ENCODE measurements at places on chromosomes 2 and 18.

DNA sequence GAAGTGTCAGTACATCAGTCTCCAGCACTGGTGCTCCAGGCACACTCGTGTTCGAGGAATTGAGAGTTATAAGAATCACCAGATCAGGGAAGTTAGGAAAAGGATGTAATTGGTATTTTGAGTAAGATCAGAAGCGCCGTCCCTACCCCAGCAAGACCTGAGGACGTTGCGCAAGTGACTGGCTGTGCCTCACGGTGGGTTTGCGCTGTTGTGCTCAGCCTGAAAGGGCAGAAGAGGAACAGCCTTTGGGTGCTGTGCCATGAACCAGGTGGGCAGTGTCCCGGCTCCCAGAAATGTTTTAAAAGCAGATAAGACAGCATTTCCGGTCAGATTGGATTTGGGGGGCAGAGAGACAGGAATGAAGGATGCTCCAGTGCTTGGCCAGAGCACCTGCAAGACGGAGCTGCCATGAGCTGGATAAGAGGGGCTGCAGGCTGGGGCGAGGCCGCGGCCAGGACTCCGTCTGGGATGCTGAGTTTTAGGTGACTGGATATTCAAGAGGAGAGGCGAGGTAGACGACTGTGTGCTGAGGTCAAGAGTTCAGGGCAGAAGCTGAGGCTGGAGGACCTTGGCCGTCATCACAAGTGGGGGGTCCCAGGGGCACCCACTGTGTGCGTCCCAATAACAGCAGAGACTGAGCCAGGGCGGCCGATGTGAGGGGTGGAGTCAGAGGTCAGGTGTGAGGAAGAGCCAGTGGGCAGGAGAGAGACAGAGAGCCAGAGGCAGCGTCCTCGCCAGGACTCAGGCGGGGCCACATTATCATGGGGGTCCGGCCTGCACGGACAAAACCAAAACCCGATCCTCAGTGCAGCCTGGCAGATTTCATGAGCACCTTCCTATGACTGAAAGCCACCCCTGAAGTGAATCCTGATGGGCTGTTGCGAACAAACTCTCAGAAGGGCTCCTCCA, 77.7 kb upstream of the ALKAL2 start:
- DNase-seq, result no peak

- no peak for DNase-seq
Observed at GRCh38 chr18:58005011-58005410, 39.0 kb upstream of the NEDD4L start.

DNA sequence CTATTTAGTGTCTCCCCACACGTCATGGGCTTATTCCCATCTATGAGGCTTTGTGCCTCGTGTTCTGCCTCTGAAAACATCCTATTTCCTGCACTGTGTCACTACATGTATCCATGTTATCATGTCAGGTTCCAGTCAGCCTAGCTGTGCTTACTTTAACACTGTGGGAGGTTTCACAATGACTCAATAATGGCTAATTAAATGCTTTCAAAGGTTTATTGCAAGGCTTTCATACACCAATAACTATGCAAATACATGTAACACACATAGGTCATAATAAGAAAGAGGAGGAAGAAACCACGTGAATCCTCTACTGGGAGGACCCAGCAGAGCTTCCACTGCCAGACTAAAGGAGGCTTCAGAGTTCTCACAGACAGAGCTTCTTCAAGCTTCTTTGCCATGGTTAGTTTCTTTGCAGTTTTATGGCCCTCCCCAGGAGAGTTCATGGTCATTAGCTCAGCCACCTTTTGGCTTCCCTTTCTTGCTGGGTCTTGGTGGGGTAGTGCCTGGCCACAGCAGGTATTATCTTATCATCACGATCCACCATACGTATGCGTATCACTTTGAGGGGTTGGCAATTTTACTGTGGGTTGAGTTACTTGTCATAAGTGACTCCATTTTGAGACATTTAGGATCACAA, 5.1 kb upstream of the COLEC12 start:
- DNase-seq, result no peak

- DNase-seq, result no peak
Observed at GRCh38 chr18:44788334-44788733, 107.6 kb downstream of the SETBP1 start.

DNA sequence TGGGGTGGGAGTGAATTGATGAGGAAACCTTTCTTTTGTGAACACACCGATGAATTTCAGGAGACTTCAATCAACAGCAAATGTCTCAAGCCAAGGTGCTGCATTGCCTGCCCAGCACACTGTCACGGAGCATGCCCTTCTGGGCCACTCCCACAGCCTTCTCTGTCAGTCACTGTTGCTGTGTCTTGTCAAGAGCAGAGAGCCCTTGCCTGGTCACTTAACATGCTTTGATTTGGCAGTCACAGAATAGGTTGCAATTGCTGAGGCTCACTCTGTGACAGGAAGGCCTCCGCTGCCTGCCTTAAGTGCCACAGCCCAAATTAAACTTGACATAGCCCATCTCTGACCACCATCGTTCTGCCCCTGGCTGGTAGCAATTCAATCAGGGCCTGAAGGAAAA, 225.4 kb downstream of the PID1 start:
- no peak for DNase-seq

- no peak for DNase-seq
Observed at GRCh38 chr2:166673986-166674385, 179.9 kb upstream of the SCN7A start.

- DNase-seq, result no peak
Observed at GRCh38 chr18:41955688-41956087, 654 bp downstream of the PIK3C3 start.

- DNase-seq, result no peak
Observed at GRCh38 chr2:221434142-221434541, 138.0 kb downstream of the EPHA4 start.

DNA sequence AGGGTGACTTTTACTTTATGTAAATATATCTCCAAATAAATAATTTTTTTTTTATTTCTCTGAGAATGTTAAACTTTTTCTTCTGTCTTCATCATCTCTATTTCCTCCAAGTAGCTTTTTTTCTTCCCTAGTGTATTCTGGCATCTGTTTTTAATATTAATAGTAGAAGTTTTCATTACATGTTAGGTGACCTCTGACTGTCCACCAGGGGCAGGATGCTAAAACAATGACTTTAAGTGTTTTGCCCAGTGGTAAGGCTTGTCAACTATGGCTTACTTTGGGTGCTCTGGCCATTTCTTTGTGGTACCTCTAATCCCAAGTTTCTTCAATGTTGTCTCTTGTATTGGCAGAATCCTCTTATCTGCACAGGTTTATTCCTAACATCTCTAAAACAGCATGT, 127.1 kb downstream of the SRBD1 start:
- no peak for DNase-seq

GRCh38 chr2:176599796-176600485, 330.7 kb downstream of the MTX2 start:
- DNase-seq, result no peak

GRCh38 chr2:239355724-239356123, 45.1 kb downstream of the HDAC4 start:
- DNase-seq, result no peak

DNA sequence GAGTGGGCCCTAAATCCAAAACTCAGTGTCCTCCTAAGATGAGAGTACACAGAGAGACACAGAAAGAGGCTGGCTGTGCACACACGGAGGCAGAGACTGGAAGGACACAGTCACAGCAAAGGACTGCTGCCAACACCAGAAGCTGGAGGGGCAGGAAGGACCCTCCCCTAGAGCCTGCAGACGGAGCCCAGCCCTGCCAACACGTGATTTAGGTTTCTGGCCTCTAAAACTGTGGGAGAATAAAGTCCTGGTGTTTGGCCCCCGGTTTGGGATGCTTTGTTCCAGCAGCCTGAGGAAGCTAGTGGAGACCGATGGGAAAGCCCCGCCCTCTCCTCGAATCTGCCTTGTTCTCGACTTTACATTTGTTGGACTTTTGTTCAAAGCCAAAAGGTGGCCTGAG, 10.6 kb downstream of the CNDP1 start:
- no peak for DNase-seq

- no peak for DNase-seq
Observed at GRCh38 chr2:39778233-39778632, 825 bp downstream of the THUMPD2 start.

- DNase-seq, result no peak
Observed at GRCh38 chr2:203586206-203586605, 51.1 kb upstream of the RAPH1 start.

DNA sequence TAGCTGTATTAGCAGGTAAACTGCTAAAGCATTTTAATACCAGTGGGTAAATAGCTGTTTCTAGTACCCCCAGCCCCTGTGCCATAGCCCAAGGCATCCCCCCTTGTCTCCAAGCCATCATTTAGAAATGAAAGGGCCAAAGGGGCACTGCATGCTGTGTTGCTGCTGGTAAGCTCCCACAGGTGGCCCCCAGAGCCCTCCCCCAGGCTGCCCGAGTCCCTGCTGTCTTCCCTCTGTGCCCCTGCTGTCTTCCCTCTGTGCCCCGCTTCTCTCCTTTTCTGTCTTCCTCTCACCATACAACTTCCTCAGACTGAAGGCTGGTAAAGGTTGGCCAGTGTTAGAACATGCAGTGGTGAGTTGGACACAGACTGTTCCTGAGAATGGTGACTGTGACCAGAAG, 42.1 kb downstream of the ZAP70 start:
- no peak for DNase-seq

- DNase-seq, result no peak
Observed at GRCh38 chr2:172972005-172972619, 103.5 kb upstream of the MAP3K20 start.

DNA sequence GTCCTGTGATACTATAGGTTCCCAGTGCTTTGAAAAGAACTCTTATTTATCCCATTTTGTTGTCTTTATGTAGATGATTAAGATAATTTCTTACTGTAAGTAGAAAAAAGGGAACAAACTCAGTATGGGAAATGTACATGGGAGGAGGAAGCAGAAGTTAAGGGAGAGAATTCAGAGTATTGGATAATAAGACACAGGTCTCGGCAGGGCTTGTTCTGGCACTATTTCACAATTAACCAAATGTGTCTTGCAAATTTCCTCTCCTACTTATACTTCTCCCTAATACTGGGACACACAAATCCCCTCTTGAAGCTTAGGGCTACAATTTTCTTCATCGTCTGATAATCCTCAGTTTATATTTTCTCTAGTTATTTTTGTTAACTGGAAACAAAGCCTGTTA, 744.0 kb downstream of the ADCYAP1 start:
- no peak for DNase-seq

GRCh38 chr2:217785544-217786045, 217.2 kb downstream of the TNS1 start:
- peak; percentile 58 for DNase-seq

DNA sequence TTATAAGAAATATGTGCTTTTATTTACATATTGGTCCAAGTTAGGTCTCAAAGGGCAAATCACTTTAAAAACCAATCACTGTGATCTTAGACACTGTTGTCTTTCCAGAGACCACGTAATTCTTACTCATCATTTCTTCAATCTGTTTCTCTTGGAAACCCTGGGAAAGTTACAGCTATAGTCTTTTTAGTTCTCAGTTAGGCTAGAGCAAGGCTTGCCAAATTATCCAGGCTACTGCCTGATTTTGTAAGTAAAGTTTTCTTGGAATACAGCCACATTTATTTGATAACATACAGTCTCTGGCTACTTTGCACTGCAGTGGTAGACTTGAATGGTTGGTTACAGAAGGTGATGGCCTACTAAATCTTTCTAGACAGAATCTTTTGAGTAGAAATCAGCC, 106.0 kb downstream of the KIAA1328 start:
- DNase-seq, result peak; percentile 6

- DNase-seq, result no peak
Observed at GRCh38 chr2:65880436-65880835, 448.0 kb upstream of the SPRED2 start.

DNA sequence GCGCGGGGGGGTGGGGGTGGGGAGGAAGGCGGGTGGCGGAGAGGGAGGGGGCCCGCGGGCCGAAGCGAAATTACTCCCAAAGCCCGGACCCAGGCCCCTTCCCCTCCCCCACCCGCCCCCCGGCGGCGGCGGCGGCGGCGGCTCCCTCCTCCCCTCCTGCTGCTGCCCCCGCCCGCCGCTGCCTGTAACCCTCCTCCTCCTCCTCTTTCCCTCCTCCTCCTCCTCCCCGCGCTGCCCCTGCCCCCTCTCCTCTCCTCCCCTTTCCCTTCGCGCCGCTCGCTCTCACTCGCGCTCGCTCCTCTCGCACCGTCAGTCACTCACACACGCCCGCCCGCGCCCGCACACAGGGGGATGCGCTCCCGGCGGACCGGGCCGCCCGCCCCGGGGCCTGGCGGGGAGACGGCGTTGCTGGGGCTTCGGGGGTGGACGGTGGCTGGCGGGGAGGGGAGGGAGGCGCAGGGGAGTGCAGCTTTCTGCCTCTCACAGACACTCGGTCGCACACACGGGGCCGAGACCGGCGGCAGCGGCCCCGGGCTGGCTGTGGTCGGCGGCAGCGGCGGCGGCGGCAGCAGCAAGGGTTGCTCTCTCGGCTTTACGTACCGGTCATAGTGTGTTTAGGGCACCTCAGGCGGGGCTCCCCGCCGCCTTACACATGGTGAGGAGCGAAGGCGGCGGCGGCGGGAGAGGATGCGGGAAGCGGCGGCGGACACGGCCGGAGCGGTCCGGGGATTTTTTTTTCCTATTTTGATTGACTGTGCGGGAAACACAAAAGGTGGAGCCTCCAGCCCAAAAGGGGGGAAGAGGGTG, 405 bp downstream of the SP3 start:
- peak; percentile 89 for DNase-seq

DNA sequence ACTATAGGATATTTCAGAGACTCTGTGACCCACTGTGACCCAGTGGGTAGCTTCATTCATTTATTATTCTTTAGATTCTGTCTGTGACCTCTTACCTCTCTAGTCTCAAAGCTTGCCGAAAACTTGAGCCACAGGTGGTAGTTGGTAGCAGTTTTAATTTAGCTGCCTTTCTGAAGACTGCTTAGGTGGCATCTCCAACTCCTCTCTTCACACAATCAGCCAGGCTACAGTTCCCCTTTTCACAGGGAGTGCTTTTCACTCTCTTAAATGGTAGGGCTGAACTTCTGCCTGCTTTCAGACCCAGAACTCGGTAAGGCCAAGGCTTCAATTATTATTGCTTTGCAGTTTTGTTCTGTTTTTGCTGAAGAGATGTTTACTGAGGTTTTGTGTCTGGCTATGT, 349.6 kb downstream of the ARL6IP6 start:
- DNase-seq, result no peak

GRCh38 chr2:129374452-129374851, 605.0 kb upstream of the RAB6C start:
- DNase-seq, result no peak

DNA sequence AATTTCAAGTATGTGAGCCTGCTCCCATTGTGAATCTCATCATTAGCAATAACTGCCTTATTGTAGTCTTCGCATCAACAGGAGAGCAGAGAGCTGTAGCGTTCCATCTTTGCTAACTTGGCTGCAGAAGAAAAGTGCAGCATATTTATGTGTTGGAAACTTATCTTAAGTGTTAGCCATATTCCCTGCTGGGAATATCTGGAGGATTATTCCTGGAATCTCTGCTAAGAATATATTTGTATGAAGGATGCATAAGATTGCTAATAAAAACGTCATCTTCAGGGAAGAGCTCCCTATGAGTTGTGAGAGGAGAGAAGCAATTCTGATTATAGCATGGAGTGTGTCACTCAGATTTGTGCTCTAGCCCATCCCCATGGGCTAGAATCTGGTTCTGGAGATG, 115.1 kb upstream of the REG3G start:
- no peak for DNase-seq
